ENCODE measurements at places on chromosomes 7 and 10.

GRCh38 chr10:51312817-51313216, 238.5 kb downstream of the PRKG1 start:
- no peak for DNase-seq

GRCh38 chr10:76082232-76082631, 650.8 kb downstream of the LRMDA start:
- DNase-seq = no peak

DNA sequence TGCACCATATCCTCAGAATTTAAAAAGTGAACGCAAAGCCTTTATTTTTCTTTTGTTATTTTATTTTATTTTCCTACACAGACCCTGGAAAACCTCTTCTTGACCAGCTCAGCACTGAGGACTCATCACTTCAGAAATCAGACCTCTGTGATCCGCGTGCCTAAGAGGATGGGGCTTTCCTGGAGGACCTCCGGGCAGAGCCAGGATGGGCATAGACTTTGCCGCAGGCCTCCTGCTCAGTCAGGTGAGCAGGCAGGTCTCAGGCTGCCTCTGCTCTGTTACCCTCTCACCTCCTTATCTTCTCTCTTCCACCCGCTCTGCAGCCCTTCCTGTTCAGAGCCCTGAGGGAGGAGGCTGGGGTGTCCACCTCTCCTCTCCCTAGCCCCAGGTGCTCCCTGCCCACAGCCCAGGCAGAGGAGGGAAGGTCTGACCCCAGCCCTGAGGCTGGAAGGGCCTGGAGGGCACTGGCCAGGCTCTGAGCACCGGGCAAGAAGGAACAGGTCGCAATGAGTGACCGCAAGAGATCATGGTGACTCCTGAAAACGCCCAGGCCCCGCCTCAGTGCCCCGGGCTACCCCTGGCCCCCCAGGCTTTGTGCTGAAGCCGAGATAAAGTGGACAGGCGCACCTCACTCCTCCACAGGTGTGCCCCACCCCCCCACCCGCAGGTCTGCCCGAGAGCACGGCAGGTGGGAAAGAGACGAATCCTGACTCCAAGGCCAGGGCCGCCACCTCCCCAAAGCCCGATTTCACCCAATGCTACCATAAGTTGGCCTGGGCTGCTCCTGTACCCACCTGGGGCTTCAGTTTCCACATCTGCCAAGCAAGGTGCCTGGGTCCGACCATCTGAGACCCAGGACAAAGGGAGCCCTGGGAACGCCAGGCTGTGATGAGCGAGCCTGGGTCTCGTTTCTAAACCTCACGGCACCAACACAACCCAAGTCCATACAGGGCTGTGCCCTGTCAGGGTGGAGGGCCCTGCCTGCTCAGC, 2.8 kb downstream of the CALML5 start:
- DNase-seq = no peak

GRCh38 chr7:149860821-149861727, 12.7 kb upstream of the ATP6V0E2 start:
- no peak for DNase-seq

- no peak for DNase-seq
These were observed 40.0 kb upstream of the CTBP2 start for GRCh38 chr10:125200396-125200795.

Data from memory B cell (primary cell).